Colonic mucosa (tissue), 4 donors: ENCODE measurements at places on chromosomes 16 and 17. TPM values are rescaled to one million over a fixed set of nuclear protein-coding genes. Genes with fewer than 3 reads are reported as not detected.

- peak overlapping the region; percentile 67 for H3K27ac ChIP-seq
- peak; percentile 73 for DNase-seq
- no peaks in the 10 kb centered on the region for H3K4me1 ChIP-seq
- H3K4me3 ChIP-seq, result peak overlapping the region; percentile 76
- no peaks in the 10 kb centered on the region for H3K27me3 ChIP-seq
These were observed 477 bp downstream of the CENPV start for GRCh38 chr17:16352667-16353316.

- H3K4me1 ChIP-seq, result no peaks in the 10 kb centered on the region
- no peak overlapping the region for H3K4me3 ChIP-seq
- H3K27me3 ChIP-seq, result no peaks in the 10 kb centered on the region
- DNase-seq, result no peak
- no peaks in the 10 kb centered on the region for H3K36me3 ChIP-seq
These were observed 195.5 kb downstream of the RAB11FIP4 start for GRCh38 chr17:31586946-31587345.

- no peaks in the 10 kb centered on the region for H3K27me3 ChIP-seq
- DNase-seq, result no peak
- H3K27ac ChIP-seq, result no peak overlapping the region
- H3K4me3 ChIP-seq, result peak overlapping the region; percentile 4
- no peaks in the 10 kb centered on the region for H3K4me1 ChIP-seq
- no peaks in the 10 kb centered on the region for H3K36me3 ChIP-seq
These were observed 26.3 kb downstream of the FOXL1 start for GRCh38 chr16:86604436-86605193.

DNA sequence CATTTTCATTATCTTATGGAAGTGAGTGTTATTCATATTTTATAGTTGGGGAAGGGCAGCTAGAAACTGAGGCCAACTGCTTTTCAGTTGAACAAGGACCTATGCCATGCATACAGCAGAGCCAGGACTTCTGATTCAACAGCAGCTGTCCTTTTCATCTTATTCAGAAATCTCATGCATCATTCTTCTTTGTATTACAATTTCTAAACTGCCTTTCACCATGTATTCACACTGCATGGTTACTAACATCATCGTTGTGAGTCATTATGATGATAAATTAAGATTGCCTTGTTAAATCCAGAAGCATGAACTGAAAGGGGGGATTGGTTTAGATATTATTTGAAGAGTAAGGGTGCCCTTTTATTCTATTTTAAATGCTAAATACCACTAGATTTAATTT is 1470.1 kb upstream of the GOT2 start:
- H3K27ac ChIP-seq, result no peak overlapping the region
- no peaks in the 10 kb centered on the region for H3K27me3 ChIP-seq
- no peak for DNase-seq
- no peaks in the 10 kb centered on the region for H3K4me1 ChIP-seq

Gene PRDM7
- total RNA-seq, result not detected

DNA sequence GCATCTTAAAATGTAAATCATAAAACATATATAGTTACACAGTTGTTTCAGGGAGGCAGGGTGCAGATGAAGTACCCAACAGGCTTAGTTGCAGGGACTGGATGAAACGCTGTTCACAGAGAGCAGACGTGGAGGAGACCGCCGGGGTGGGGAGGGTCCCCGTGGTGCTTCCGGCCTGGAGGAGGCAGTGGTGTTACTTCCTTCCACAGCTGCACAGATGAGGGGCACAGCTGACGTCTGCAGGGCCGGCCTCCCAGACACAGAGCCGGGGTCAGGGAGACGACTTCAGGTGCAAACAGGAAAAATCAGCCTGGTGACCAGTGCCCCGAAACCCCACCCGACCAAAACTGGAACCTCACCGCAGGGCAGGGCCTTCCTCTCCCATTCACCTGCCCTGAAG is 17.1 kb downstream of the SPIRE2 start:
- H3K4me3 ChIP-seq, result no peak overlapping the region
- no peaks in the 10 kb centered on the region for H3K36me3 ChIP-seq
- peaks cover 12% of the 10 kb centered on the region for H3K4me1 ChIP-seq
- H3K27ac ChIP-seq, result no peak overlapping the region

- no peak overlapping the region for H3K4me3 ChIP-seq
- no peaks in the 10 kb centered on the region for H3K4me1 ChIP-seq
- no peak overlapping the region for H3K27ac ChIP-seq
- no peaks in the 10 kb centered on the region for H3K36me3 ChIP-seq
- no peak for DNase-seq
These were observed 83.0 kb downstream of the EMP2 start for GRCh38 chr16:10497132-10498101.

Gene HSD11B2
- total RNA-seq, result 348 TPM

GRCh38 chr17:27471321-27472269 is 15.3 kb downstream of the KSR1 start:
- H3K27ac ChIP-seq, result no peak overlapping the region
- H3K27me3 ChIP-seq, result no peaks in the 10 kb centered on the region
- DNase-seq, result no peak
- no peak overlapping the region for H3K4me3 ChIP-seq
- no peaks in the 10 kb centered on the region for H3K4me1 ChIP-seq

Gene LITAFD
- total RNA-seq, result not detected

Gene TEKT5
- total RNA-seq, result 0.82 TPM

Gene CRHR1
- total RNA-seq, result not detected

DNA sequence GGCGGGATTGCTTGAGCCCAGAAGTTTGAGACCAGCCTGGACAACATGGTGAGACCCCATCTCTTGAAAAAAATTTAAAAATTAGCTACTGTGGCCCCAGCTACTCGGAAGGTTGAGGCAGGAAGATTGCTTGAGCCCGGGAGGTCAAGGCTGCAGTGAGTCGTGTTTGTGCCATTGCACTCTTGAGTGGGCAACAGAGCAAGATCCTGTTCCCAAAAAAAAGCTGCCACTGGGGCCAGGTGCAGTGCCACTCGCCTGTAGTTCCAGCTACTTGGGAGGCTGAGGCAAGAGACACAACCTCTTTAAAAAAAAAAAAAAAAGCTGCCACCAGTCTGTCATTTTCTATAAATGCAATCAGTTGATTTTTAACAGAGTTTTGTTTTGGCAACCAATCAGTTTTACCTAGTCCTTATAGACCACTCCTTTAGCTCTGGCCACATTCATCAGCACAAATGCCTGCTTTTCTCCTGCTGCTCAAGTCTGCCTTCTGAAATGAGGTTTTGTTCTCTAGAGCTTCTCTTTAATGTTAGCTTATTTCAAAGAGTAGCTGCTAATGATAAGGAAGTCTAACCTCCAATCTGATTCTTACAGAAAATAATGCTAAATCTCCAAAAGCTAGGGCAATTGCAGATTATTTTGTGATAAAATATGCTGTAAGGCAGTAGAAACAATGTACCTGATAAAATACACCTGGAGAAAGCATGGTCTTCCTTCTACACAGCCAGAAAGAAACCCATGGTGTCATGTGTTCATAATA is 64.8 kb downstream of the TUBD1 start:
- H3K27ac ChIP-seq, result peak overlapping the region; percentile 94
- DNase-seq, result no peak
- no peaks in the 10 kb centered on the region for H3K27me3 ChIP-seq
- no peaks in the 10 kb centered on the region for H3K36me3 ChIP-seq
- H3K4me1 ChIP-seq, result peaks cover 12% of the 10 kb centered on the region

DNA sequence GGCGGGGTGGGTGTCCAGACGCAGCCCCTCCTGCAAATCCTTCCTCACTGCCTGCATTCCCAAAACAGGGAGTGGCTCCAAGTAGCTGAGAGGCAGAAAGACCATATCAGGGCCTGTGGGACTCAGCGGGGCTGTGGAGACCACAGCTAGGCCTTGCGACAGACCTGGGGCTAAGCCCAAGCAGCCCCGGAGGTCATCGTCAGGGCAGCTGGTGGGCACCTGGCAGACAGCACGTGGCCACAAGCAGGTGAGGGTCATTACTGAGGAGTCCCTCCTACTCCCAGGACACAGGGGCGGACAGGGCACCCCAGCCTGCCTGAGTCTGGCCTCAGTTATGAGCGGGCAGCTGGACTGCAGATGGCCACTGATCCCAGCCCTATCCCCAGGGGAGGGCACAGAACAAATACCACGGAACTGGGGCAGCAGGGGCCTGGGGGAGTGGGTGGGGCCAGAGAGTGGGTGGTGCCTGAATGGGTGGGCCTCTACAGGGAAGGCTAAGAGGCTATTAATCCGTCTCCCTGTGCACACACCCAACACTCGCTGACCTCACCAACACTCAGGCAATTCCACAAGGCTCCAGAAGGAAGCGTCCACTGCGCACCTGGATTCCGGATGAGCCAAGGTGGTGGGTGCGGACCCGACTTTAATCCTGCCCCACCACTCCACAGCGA is 8.5 kb downstream of the HS3ST6 start:
- H3K27me3 ChIP-seq, result no peaks in the 10 kb centered on the region
- peak; percentile 82 for DNase-seq
- no peaks in the 10 kb centered on the region for H3K36me3 ChIP-seq
- H3K4me3 ChIP-seq, result no peak overlapping the region
- H3K4me1 ChIP-seq, result peaks cover 12% of the 10 kb centered on the region
- no peak overlapping the region for H3K27ac ChIP-seq

DNA sequence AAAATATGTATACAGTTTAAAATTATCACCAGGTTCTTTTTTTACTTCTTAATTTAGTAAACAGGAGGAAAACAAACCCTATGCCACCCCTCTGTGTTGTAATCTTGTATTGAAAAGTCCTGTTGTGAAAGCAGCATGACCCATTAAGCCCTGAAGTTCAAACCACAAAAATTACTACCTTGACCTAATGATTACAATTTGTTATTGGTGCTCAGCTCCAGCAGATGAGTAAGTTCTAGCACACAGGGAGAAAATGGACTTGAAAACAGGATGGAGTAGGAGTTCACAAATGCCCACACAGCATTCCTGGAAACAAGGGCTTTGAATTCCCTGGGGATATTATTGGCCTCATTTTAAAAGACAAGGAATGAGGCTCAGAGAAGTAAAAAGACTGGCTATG is 505.8 kb upstream of the ERCC4 start:
- H3K4me3 ChIP-seq, result no peak overlapping the region
- no peak for DNase-seq
- no peaks in the 10 kb centered on the region for H3K36me3 ChIP-seq
- no peaks in the 10 kb centered on the region for H3K27me3 ChIP-seq
- no peak overlapping the region for H3K27ac ChIP-seq

Gene CES1
- 9.1 TPM for total RNA-seq

Gene HOXB2
- total RNA-seq, result 2.6 TPM

DNA sequence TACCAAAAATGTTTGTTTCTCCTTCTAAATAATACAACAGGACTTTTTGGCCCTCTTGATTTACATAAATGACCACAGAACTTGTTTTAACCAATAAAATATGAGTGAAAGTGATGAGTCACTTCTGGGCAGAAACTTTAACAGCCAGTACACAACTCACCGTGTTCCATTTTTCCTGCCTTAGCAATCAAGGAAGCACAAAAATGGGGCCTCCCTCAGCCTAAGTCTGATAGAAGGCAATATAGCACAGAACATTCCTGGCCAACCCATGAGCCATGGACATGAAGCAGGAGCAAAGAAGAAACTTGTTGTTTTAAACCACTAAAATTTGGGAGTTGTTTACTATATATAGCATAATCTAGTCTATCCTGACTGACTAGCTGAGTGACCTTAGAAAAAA is 61.1 kb upstream of the MTMR4 start:
- no peaks in the 10 kb centered on the region for H3K27me3 ChIP-seq
- DNase-seq, result no peak
- no peak overlapping the region for H3K27ac ChIP-seq
- no peak overlapping the region for H3K4me3 ChIP-seq
- H3K36me3 ChIP-seq, result no peaks in the 10 kb centered on the region

Gene HOXB6
- total RNA-seq, result 30.0 TPM

GRCh38 chr16:583815-584591 is 5.9 kb upstream of the RAB40C start:
- H3K27me3 ChIP-seq, result no peaks in the 10 kb centered on the region

Gene CTU2
- 23.1 TPM for total RNA-seq

- H3K27me3 ChIP-seq, result peaks cover 51% of the 10 kb centered on the region
- H3K4me1 ChIP-seq, result no peaks in the 10 kb centered on the region
- DNase-seq, result no peak
- no peak overlapping the region for H3K4me3 ChIP-seq
- no peaks in the 10 kb centered on the region for H3K36me3 ChIP-seq
- no peak overlapping the region for H3K27ac ChIP-seq
These were observed 78.3 kb downstream of the RPA1 start for GRCh38 chr17:1907909-1908698.

DNA sequence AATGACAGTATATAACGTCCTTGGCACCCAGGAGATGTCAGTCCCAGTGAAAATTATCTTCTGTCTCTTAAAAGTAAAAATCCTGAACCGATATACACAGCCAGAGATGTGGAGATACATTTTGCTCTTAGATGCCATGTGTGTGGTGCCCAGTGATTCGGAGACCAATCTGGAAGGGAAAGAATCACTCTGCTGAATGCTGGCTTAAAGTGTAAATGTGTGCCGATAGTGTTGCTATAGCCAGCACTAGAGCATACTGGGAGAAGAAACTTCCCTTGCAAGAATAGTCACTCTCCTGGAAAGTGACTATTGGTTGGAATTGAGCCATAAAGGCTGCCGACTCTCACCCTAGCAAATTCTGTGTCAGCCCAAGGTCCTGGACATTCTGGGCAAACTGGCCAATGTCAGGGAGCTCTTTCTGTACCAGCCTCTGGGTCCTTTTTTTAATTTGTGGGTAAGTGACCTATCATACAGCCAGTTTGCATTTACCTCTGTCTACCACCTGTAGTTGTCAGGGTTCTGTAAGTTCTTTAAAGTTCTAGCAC is 44.2 kb upstream of the HNF1B start:
- no peaks in the 10 kb centered on the region for H3K27me3 ChIP-seq
- H3K4me3 ChIP-seq, result no peak overlapping the region
- H3K4me1 ChIP-seq, result peaks cover 10% of the 10 kb centered on the region

DNA sequence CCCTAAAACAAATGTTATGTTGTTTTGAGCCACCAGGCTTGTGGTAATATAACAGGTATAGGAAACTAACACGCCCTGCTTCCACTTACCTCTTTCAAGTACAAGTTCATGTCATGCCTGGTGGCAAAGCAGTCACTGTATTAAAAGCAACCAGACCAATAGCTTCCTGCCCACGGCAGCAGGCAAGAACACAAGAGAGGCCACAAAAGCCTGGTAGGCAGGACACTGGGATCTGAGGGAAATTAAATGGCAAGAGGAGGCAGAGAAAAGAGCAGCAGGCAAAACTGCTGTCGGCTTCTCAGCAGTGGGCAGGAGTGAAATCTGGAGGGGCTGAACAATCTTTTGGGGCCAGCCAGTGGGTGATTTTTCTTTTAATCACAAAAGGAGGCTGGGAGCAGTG is 2.2 kb downstream of the CYTH1 start:
- DNase-seq, result peak; percentile 35
- peaks cover 7% of the 10 kb centered on the region for H3K4me1 ChIP-seq
- no peak overlapping the region for H3K4me3 ChIP-seq
- no peaks in the 10 kb centered on the region for H3K27me3 ChIP-seq
- H3K27ac ChIP-seq, result peak overlapping the region; percentile 87

Gene METTL23
- total RNA-seq, result 21.7 TPM

DNA sequence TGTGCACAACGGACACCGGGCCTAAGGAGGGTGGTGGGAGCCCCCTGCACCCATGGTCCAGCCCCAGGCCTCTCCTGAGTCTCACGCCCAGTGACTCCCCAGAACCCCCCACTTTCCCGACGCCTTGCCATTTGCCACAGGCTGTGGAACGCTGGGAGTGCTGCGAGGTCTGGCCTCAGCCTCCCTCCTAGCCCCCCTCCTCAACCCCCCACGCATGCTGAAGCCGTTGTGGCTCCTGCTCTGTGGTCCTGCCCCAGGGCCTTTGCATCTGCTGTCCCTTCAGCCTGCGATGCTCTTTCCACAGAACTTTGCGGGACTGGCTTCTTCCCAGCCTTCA is 226.0 kb upstream of the GSE1 start:
- no peaks in the 10 kb centered on the region for H3K27me3 ChIP-seq
- peak; percentile 15 for DNase-seq
- no peaks in the 10 kb centered on the region for H3K4me1 ChIP-seq
- no peak overlapping the region for H3K27ac ChIP-seq
- H3K36me3 ChIP-seq, result no peaks in the 10 kb centered on the region

Gene HAPSTR1
- 57.0 TPM for total RNA-seq
